ENCODE measurements at places on chromosomes 4 and X.
A peak's percentile ranks its signal among the peaks of the same experiment; 100 is the strongest.

GRCh38 chr4:14783011-14783877 lies 219.0 kb upstream of the CPEB2 start:
- peak; percentile 66 for DNase-seq

GRCh38 chr4:187541666-187542065 lies 453.9 kb upstream of the ZFP42 start:
- DNase-seq, result no peak

- DNase-seq, result no peak
Measured at GRCh38 chr4:25872851-25873631, 10.3 kb upstream of the SEL1L3 start.

GRCh38 chr4:172740434-172740833 lies 428.2 kb upstream of the GALNT7 start:
- DNase-seq, result no peak

DNA sequence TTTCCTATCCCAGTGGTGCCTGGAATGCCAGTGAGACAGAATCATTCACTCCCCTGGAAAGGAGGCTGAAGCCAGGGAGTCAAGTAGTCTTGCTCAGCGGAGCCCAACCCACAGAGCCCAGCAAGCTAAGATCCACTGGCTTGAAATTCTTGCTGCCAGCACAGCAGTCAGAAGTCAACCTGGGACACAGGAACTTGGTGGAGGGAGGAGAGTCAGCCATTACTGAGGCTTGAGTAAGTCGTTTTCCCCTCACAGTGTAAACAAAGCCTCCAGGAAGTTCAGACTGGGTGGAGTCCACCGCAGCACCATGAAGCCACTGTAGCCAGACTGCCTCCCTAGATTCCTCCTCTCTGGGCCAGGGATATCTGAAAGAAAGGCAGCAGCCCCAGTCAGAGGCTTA lies 283.2 kb upstream of the CPEB2 start:
- no peak for DNase-seq

DNA sequence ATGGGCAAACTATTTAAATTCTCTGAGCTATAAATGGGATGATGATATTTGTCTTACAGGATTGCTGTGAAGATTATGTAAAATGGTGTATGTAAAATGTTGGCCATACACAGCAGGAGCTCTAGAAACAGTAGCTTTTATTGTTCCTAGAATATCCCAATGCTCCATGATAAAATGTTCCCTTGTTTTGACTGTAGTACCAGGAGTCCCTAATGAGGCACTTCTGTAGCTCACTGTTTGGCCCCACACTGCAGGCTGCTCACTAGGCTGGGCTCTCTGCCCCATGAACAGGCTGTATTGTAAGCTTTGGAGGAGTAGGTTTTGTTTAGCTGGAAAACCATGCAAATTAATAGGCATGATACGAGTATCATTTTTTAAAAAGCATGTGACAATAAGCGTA lies 3.3 kb upstream of the FGA start:
- no peak for DNase-seq

DNA sequence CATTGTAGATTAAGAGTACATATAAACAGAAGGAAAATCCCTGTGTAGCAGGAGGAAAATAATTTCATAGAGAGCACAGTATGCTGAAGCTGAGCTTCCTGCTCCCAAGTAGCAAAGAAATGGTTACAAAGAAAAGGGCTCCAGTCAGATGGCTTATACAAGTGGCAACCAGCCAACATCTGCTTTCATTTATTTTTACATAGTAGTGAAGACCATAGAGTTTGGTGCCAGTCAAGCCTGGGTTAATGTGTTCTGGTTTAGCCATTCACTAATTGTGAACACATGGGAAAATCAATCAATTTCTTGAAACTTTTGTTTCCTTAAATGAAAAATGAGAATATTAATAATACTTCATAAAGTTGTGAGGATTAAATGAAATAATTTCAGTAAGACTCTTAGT lies 111.3 kb upstream of the ELOVL6 start:
- no peak for DNase-seq

GRCh38 chrX:73812256-73812655 lies 249.3 kb downstream of the CHIC1 start:
- no peak for DNase-seq

GRCh38 chr4:158121161-158121579 lies 51.7 kb downstream of the GASK1B start:
- no peak for DNase-seq

DNA sequence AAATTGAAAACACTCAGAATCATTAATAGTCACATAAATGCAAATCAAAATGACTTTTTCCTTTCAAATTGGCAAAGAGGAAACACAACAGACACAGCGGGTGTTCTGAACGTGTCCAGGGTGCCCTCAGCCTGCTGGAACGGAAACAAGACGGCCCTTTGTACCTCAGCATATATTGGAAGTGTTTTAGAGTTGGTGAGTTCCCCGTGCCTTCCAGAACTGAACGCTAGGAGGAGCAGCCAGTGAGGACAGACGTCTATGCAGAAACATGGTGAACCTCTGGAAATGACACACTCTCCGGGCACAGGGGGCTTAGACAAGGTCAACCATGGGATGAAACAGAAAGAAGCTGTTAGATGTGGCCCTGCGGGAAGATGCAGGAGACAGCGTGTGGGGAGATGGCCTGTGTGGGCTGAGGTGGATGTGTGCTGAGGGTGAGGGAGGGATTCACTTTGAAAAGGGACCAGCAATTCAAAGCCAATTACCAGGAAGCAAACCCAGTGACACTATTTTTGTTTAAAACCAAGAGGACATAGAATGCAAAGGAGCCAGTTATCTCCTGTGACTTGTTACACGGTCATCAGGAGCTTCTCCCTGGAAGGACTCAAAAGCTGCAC lies 40.4 kb downstream of the RNF212 start:
- no peak for DNase-seq

DNA sequence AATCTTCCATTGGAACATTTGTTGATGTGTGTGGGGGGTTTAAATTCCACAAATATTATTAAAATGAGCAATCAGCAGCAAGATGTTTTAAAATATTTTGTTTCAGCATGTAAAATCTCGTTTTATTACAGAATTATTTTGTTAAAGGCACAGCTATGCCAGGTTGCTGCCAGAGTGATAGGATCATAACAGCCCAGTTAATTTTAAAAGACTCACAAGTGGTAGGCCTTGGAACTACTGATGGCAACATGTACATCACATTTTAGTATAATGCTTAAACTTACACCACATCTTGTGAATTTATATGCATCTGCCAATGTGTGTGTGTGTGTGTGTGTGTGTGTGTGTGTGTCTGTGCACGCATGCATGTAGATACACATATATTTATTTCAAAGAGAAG lies 97.8 kb upstream of the SPRY1 start:
- no peak for DNase-seq

DNA sequence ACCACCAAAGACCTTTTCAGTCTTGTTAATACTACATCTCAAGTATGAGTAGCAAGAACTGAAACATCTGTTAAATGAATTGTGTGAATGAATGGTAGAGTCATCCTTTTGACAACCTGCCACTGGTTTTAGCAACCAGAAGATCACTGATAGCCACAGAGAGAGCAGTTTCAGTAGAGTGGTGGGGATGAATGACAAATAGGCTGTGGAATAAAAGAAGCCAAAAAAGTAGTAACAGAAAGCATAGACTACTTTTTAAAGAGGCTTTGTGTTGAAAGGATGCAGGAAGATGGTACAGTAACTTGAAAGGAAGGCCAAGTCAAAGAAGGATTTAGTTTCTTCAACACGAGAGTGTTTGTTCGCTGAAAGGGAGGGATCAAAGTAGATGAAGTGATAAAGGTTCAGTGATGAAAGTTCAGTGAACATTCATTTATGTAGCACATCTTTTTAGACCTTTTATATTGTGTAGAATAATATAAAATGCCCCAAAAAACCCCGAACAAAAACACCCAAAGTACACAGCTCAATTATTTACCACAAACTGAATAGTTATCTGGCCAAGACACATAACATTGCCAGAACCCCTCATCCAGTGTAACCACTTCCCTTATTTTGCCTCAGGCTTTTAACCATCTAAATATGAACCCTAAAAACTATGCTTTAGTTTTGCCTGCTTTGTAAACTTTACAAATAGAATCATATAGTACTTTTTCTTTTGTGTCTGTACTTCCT lies 40.1 kb upstream of the EIF1AX start:
- no peak for DNase-seq

DNA sequence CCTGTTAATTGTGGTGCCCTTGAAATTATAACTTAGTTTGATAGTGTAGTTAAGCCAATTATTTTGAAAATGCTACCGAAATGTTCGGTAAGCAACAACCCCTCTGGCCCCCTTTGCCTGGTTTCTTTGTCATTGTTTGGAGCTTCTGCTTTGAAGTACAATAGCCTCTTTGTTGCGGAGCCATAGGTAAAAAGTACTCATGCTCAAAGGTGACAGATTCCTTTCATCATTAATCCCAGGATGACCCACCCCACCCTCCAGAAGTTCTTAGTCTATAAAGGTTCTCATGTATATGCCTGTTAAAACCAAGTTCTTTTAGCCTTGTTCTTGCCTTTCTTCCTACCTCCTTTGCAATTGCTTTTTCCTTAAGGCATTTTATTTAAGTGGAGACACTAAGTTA lies 42.4 kb upstream of the SMARCAD1 start:
- no peak for DNase-seq

DNA sequence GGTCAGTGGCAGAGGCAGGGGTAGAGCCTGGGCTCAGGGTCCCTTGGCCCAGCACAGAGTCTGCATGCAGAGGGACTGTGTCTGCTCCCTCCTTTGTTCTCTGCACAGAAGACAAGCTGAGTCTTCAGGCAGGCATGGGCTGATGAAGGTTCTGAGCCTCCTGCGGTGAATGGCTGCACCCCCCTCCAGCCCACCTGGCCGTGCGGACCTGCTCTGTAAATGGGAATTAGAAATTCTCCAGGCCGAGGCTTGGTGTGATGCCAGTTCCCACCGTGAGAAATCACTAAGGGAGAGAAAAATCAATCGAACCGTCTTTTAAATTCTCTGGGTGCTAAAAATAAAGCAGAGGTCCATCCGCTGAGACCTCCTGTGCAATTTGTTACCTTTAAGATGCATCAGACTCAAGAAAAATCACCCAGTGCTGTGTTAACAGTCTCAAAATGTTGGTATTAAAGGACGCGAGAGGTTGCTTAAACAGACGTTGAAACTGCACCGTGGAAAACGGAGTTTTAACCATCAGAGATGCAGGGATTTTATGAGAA lies 96.0 kb downstream of the WFS1 start:
- DNase-seq, result no peak

GRCh38 chrX:70171624-70172023 lies 5.7 kb upstream of the DGAT2L6 start:
- DNase-seq, result no peak

GRCh38 chr4:186514271-186514950 lies 41.0 kb downstream of the MTNR1A start:
- no peak for DNase-seq

- DNase-seq, result no peak
Measured at GRCh38 chr4:8403976-8404375, 36.5 kb downstream of the ACOX3 start.

DNA sequence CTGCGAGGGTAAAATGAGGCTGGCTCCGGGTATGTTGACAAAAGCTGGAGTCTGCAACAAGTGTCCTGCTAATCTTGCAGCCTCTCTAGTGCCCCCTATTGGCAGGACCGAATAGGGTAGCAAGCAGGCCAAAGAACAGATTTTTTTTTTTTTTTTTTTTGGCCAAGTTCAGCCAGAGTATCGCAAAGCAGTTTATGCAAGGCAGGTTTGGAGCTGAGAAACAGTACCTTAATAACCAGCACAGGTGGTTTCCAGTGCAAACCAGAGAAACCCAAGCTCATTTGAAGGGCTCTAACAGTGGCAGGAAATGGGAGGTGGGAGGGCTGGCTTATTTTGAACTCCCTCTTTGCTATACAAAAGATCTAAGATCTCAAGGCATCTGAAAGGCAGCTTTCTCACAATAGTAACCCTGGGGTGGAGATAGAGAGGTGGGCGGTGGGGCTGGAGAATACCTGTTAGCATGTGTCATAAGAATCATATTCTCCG lies 38.2 kb upstream of the OCIAD2 start:
- no peak for DNase-seq

GRCh38 chr4:101183666-101184373 lies 163.5 kb downstream of the PPP3CA start:
- DNase-seq, result no peak

DNA sequence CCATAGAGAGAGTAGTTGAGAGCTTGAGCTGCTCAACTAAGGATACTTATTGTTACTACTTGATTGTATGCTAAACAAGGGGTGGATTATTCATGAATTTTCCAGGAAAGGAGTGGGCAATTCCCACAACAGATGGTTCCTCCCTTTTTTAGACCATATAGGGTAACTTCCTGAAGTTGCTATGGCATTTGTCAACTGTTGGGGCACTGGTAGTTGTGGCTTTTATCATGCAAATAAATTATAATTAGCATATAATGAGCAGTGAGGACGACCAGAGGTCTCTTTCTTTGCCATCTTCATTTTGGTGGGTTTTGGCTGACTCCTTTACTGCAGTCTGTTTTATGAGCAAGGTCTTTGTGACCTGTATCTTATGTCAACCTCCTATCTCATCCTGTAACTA lies 1403.5 kb upstream of the PABPC4L start:
- no peak for DNase-seq

DNA sequence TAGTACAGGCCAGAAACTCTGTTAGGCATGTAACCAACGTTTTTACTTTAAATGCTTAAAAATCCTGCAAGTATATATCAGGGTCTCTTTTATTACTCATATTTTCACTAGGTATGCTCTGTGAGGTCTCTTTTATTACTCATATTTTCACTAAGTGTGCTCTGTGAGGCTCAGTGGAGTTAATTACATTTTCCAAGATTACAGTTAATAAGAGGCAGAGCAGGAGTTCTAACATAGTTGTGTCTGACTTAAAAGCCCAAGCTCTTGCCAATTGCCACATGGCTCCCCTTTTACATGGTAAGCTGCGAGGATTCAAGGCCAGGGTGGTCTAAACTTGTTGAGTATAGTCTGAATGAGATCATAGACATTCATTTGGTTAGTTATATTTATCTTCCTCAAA lies 81.0 kb upstream of the ARMCX2 start:
- DNase-seq, result no peak

GRCh38 chr4:119059221-119059620 lies 76.4 kb upstream of the MYOZ2 start:
- DNase-seq, result no peak

- DNase-seq, result no peak
Measured at GRCh38 chrX:85375333-85375738, 4.1 kb downstream of the POF1B start.

- no peak for DNase-seq
Measured at GRCh38 chr4:169070071-169070894, 60.2 kb upstream of the CBR4 start.

- DNase-seq, result no peak
Measured at GRCh38 chr4:142777045-142777743, 68.9 kb downstream of the INPP4B start.

GRCh38 chrX:38216642-38217041 lies 4.0 kb downstream of the SRPX start:
- no peak for DNase-seq

DNA sequence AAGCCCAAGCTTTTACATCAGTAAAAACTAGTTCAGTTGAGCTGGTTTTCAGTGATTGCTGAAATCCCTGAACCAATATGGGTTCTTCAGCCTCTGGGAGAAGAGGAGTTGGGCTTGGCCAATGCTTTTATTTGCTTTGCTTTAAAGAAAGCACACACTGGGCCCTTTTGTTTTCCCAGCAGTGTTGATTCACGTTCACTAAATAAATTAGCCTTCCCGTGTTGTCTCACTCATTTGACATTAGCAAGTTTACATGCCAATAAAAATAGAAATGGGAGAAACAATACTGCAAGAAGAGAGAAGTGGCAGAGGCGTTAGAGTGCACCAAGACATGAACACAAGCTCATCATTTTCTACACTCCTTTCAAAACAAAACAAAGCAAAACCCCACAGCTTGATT lies 136.2 kb downstream of the SHROOM3 start:
- no peak for DNase-seq

Data from activated naive CD4-positive, alpha-beta T cell treated with anti-CD3 and anti-CD28 coated beads, Interleukin-2, amount 50 U/mL, for 72 hours (primary cell).